ENCODE measurements at places on chromosomes 2 and 18.

GRCh38 chr2:157055660-157056199 is 201.8 kb upstream of the GALNT5 start:
- H3K4me3 ChIP-seq, result no peak overlapping the region
- H3K4me1 ChIP-seq, result no peaks in the 10 kb centered on the region
- no peak for DNase-seq
- H3K27ac ChIP-seq, result no peak overlapping the region
- peaks cover 2% of the 10 kb centered on the region for H3K27me3 ChIP-seq

DNA sequence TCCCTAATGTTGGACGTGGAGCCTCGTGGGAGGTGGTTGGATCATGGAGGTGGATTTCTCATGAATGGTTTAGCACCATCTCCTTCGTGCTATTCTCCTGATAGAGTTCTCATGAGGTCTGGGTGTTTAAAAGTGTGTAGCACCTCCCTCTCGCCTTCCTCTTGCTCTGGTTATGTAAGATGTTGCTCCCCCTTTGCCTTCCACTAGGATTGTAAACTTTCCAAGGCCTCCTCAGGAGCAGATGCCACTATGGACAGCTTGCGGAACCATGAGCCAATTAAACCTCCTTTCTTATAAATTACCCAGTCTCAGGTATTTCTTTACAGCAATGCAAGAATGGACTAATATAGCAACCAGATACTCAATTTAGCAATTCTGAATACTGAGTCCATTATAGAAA is 82.4 kb upstream of the PELI1 start:
- DNase-seq, result no peak
- H3K4me1 ChIP-seq, result peaks cover 36% of the 10 kb centered on the region
- H3K27me3 ChIP-seq, result peaks cover 2% of the 10 kb centered on the region
- H3K27ac ChIP-seq, result no peak overlapping the region

DNA sequence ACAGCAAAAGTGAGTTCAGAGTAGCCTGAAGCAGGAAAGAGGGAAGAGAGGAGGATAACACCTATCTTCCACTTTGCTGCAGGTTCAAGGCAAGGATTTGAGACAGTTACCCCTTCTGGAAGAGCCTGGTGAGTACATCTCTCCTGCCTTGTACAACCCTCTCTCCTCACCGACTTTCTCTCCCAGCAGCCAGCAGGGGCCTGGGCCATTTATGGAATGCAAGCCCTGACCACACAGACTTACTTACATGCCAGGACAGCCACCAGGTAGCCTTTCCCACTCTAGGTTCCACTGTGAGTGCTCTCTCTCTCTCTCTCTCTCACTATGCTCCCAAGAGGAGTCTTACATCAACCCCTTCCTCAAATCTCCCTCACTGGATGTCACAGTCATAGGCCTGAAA is 57.0 kb downstream of the BCL11A start:
- peaks cover 9% of the 10 kb centered on the region for H3K27me3 ChIP-seq
- H3K27ac ChIP-seq, result no peak overlapping the region
- no peak overlapping the region for H3K4me3 ChIP-seq
- no peaks in the 10 kb centered on the region for H3K36me3 ChIP-seq
- no peak for DNase-seq

DNA sequence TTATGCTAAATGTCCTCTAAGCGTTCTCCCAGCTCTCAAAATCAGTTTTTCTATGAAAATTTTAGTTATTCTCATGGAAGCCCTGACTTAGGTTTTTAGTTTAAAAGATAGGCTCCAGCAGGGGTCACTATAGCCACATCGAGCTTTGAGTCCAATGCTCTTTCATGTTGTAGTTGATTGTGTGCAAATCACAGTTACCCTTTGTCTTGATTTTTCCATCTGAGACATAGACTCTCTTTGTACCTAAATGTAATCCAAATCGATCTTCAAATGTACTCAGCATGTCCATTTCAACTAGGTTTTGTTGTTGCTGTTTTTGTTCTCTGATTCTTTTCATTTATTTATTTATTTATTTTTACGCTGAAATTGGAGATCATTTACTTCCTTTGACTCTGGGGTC is 26.4 kb upstream of the MSTN start:
- no peaks in the 10 kb centered on the region for H3K4me1 ChIP-seq
- H3K27ac ChIP-seq, result no peak overlapping the region
- peak; percentile 45 for DNase-seq

GRCh38 chr2:52810460-52810859 is 957.1 kb upstream of the CHAC2 start:
- no peak overlapping the region for H3K27ac ChIP-seq
- no peaks in the 10 kb centered on the region for H3K36me3 ChIP-seq
- H3K4me3 ChIP-seq, result no peak overlapping the region

DNA sequence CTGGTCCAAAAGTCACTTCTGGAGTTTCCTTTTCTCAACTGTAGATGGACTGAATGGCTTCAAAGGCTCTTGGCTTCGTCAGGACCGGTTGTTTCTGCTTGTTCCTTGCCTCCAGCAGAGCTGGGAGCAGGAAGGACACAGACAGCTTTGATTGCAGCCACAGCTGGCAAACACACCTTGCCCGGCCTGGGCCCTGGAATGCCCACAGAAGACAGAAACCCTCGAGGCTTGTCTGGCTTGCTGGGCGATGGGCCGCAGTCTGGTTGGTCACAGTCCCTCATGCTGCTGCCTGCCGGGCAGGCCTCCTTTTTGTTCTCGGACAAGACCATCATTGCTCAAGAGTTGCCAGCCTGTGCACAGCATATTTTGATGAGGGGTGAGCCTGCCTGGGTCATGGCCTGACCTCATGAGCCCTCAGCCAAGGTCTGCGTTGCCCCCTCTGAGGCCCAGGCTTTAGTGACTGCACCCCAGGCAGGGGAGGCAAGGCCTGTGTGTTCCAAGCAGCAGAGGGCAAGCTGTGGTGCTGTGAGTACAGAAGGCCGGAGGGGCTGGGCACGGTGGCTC is 37.8 kb downstream of the ATP6V1C2 start:
- H3K27ac ChIP-seq, result no peak overlapping the region
- DNase-seq, result no peak
- no peaks in the 10 kb centered on the region for H3K36me3 ChIP-seq

DNA sequence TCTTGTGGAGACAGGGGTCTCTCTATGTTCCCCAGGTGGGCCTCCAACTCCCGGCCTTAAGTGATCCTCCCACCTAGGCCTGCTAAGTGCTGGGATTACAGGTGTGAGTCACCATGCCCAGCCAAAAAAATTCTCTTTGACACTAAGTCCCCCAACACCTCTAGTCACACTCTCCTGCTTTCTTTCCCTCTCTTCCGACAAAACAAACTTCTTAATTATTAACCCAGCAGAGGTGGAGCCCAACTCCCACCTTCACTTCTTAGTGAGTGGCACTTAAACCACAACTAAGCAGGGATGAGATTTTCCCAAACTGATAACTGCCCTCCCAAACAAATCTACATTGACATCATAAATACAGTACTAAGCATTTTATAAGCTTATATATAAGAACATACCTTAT is 60.5 kb upstream of the PMAIP1 start:
- no peaks in the 10 kb centered on the region for H3K36me3 ChIP-seq
- H3K27me3 ChIP-seq, result peaks cover 5% of the 10 kb centered on the region
- no peak for DNase-seq
- H3K27ac ChIP-seq, result no peak overlapping the region
- peaks cover 6% of the 10 kb centered on the region for H3K4me1 ChIP-seq

- DNase-seq, result no peak
- H3K4me1 ChIP-seq, result peaks cover 49% of the 10 kb centered on the region
- H3K27ac ChIP-seq, result peak overlapping the region; percentile 88
- H3K4me3 ChIP-seq, result peak overlapping the region; percentile 29
These were observed 24.8 kb upstream of the STAT1 start for GRCh38 chr2:191038741-191039140.

DNA sequence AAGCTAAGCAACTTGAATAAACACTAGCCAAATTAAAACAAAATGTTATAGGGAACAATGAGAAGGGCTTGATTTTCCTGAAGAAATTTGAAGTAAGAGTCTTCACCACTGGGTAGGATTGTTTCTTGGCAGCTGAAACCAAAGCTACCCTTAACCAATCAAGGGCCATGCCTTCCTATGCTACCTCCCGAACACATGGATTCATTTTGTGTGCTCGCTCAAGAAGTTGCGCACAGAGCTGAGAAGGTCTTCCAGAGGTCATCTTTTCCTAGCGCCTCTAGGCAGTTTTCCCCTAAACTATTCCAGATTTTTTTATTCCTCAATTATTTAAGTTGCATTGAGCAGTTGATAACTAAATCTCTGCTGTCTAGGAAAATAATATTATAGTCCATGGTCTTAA is 264.6 kb downstream of the RBM43 start:
- H3K4me1 ChIP-seq, result no peaks in the 10 kb centered on the region
- H3K36me3 ChIP-seq, result no peaks in the 10 kb centered on the region
- H3K27ac ChIP-seq, result no peak overlapping the region

GRCh38 chr2:240840435-240841060 is 20.5 kb upstream of the KIF1A start:
- H3K4me3 ChIP-seq, result no peak overlapping the region
- H3K27ac ChIP-seq, result no peak overlapping the region

GRCh38 chr18:59300676-59301285 is 17.7 kb downstream of the CPLX4 start:
- DNase-seq, result no peak
- H3K27me3 ChIP-seq, result peaks cover 44% of the 10 kb centered on the region
- no peaks in the 10 kb centered on the region for H3K36me3 ChIP-seq
- peaks cover 9% of the 10 kb centered on the region for H3K4me1 ChIP-seq
- H3K4me3 ChIP-seq, result no peak overlapping the region
- no peak overlapping the region for H3K27ac ChIP-seq

GRCh38 chr2:138157372-138157771 is 193.1 kb downstream of the HNMT start:
- no peaks in the 10 kb centered on the region for H3K36me3 ChIP-seq
- no peaks in the 10 kb centered on the region for H3K4me1 ChIP-seq
- H3K4me3 ChIP-seq, result no peak overlapping the region
- no peak overlapping the region for H3K27ac ChIP-seq
- H3K27me3 ChIP-seq, result no peaks in the 10 kb centered on the region

DNA sequence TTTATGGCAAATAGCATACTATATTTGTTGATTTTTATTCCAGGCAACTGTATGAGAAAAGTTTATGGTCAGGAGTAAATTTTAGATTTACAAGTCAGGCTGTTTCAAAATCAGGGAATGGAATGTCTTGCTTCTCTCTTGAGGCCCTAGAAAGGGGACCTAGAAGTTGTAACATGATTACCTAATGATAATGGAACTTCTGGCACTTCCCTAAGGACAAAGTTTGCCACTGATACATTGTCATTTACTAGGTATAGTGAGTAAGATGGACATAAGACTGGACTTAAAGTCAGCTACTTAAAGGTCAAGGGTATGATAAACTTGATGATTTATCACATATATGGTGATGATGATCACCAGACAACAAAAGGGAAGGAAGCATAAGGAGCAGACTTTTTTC is 103.3 kb upstream of the VRK2 start:
- H3K27me3 ChIP-seq, result no peaks in the 10 kb centered on the region
- no peak overlapping the region for H3K27ac ChIP-seq
- H3K36me3 ChIP-seq, result no peaks in the 10 kb centered on the region
- no peak for DNase-seq

- no peak overlapping the region for H3K27ac ChIP-seq
- no peaks in the 10 kb centered on the region for H3K27me3 ChIP-seq
- no peak overlapping the region for H3K4me3 ChIP-seq
- no peaks in the 10 kb centered on the region for H3K36me3 ChIP-seq
- no peak for DNase-seq
- no peaks in the 10 kb centered on the region for H3K4me1 ChIP-seq
These were observed 118.1 kb upstream of the FN1 start for GRCh38 chr2:215553946-215554345.

DNA sequence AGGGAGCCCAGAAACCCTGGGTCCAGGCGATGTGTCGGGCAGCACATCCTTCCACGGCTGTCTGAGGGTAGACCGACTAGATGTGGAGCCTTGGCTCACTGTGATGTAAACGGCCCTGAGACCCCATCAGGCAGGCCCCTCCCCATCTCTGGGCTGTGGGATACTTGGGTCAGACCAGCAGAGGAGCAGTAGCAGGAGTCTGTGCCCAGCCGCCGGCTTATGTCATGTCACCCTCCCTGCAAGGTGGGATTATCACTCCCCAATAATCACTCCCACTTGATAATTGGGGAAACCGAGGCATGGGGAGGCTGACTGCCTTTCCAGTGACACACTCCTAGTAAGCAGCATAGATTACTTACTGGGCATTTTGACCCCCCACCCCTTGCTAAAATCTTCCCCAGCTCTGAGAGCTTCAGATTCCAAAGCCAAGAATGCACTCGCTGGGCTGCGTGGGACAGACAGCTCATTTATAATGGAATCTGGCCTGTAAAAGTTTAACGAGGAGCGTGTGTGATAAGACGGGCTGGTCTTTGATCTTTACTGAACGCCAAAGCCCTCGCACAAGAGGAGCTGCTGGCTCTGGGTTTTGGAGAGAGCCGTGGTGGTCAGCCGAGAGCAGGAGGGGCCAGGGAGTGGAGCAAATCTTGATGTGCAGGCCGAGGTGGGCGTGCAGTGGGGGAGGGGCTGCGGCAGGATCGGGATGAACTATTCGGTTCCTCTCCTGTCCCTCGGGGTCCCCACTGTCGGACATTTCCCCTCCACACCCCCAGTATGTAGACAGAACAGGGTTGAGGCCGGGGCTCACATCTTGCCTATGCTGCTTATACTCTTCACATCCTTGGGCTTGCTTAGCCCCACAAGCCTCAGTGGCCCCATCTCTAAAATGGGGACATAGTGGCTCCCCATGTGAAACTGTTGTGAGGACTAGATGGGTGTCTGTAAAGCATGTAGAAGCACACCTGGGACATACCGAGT is 200.0 kb downstream of the GLI2 start:
- no peaks in the 10 kb centered on the region for H3K4me1 ChIP-seq
- no peak overlapping the region for H3K27ac ChIP-seq
- H3K27me3 ChIP-seq, result no peaks in the 10 kb centered on the region

DNA sequence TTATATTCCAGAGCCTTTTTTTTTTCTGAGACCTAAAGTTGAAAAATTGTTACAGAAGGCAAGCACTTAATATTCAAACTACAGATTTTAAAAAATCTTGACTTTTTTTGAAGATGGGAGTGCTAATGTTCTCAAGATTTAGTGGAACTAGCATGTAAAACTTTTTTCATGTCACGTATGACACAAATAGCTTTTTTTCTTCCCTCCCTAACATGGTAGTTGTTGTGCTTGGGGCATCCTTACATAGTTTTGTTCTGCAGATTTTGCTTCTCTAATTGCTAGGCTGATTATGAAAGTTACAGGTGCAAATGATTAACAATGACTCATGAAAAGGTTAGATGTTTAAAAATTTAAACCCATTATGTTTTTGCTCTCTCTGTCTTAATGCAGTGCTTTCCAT is 3.0 kb downstream of the EML6 start:
- H3K27me3 ChIP-seq, result peaks cover 44% of the 10 kb centered on the region
- H3K27ac ChIP-seq, result no peak overlapping the region
- no peak overlapping the region for H3K4me3 ChIP-seq
- peaks cover 26% of the 10 kb centered on the region for H3K4me1 ChIP-seq
- H3K36me3 ChIP-seq, result no peaks in the 10 kb centered on the region
- no peak for DNase-seq

DNA sequence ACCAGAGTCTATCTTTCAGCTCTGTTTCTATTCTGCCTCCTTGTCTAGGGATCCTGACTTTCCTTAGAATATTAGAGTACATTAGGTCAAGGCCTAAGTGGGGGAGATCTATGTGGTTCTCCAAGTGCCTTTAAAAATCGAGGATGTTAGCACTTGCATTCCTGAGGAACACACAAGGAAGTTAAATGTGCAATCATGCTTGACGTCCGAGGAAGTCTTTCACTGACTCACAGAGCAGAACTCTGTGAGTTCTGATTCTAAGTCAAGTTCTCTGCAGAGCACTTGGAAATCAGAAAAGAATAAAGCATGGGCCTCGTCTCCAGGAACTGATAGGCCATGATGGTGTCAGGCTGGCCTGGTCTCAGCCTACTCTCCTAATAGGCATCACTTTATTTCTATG is 17.2 kb downstream of the FHOD3 start:
- no peak for DNase-seq
- H3K4me3 ChIP-seq, result no peak overlapping the region
- peaks cover 14% of the 10 kb centered on the region for H3K27me3 ChIP-seq

All from activated CD4-positive, alpha-beta memory T cell treated with anti-CD3 and anti-CD28 coated beads, Interleukin-2, amount 10 ng/mL, durations not matched to agents 7 days and 5 days (primary cell).